Fibroblast of pulmonary artery (primary cell): ENCODE measurements at places on chromosomes 3 and 15.

DNA sequence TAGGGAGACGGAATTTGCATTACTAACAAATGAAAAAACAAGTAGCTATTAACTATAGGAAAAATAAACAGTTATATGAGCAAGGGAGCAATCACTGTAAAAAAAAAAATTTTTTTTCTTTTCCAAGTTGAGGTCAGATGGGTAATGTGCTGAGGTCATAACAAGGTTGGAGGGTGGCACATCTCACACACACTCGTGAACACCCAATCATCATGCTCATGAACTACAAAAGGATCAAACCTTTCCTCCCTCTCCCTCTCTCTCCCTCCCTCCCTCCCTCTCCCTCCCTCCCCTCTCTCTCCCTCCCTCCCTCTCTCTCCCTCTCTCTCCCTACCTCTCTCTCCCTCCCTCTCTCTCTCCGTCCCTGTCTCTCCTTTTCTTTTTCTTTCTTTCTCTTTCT, 97.9 kb upstream of the CGNL1 start:
- DNase-seq, result no peak

- DNase-seq, result no peak
Observed at GRCh38 chr3:112388972-112389371, 56.0 kb downstream of the CD200 start.

- DNase-seq, result no peak
Observed at GRCh38 chr15:90449206-90449735, 61.2 kb downstream of the IQGAP1 start.

GRCh38 chr3:25027650-25028049, 400.4 kb upstream of the RARB start:
- DNase-seq, result no peak

DNA sequence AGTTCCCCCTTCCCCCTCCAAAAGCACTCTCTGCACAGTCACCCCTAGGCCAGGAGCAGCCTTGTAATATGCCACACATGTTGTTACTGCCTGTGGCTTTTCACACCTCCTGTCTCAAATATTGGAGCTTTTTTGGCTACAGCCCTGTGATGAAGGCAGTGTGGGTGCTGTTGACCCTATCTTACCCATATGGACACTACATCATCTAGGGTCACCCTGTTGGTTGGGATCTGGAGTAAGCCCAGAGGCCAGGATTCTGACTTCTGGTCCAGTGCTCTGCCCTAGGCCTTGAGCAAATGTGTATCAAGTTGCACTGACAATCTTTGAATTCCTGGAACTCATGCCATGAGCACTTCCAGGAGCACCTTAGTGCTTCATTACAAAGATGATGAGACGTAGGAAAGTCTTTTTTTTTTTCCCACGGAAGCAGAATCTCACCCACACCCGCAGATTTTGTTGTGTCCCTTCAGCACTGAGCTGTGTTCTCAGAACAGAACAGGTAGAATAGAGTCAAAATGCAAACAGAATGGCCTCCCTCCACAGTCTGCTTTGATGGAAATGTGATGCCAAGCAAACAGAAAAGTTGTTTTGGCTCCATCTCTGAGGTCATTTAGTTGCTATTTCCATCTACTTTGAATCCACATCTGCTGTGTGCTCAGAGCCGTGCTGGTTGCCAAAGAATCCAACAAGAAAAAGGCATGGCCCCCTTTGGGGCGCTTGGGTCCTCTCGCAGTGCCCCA, 49.6 kb downstream of the SMAD3 start:
- DNase-seq, result no peak

- DNase-seq, result peak; percentile 78
Observed at GRCh38 chr15:43769584-43770228, 7.1 kb downstream of the ELL3 start.

GRCh38 chr3:20930034-20930433, 744.0 kb upstream of the SGO1 start:
- peak; percentile 32 for DNase-seq

DNA sequence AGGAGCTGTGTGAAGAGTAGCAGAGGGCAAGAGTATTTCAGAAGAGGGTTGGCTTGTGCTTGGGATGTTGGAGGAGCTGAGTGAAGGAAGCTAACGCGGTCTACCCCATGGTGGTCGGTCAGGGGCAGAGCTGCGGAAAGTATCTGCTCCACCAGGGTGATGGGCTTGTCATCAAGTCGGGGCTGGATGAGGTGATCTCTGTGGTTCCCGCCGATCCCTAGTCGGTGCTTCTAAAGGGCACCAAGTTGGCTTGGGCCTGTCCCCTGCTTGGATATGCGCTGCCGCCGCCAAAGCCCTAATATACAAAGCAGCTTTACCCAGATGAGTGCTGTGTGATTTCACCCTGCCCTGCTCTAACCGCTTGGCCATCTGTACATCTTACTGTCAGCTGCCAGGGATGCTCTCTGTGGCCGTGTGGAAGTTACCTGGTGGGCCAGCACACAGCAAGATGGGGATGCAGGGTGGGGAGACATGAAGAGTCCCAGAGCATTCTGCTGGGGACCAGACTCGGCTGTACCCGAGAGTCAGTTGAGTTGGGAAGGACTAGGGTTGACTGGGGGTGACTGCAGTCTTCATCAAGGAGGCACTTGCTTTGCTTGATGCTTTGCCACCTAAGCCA, 226.1 kb upstream of the BHLHE40 start:
- DNase-seq, result no peak

GRCh38 chr3:71646971-71647370, 63.4 kb upstream of the FOXP1 start:
- no peak for DNase-seq

GRCh38 chr3:31668242-31668641, 135.5 kb downstream of the STT3B start:
- DNase-seq, result no peak

DNA sequence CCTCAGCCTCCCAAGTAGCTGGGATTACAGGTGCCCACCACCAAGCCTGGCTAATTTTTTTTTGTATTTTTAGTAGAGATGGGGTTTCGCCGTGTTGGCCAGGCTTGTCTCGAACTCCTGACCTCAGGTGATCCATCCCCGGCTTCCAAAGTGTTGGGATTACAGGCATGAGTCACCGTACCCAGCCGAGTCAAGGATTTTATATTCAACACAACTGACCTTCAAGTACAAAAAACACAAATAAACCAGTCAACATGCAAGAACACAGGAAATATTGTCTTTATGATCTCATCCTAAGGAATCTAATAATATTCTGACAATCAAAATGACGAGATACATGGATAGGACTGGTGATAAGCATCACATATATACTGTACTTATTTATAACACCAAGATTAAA, 37.9 kb downstream of the TJP1 start:
- DNase-seq, result no peak

DNA sequence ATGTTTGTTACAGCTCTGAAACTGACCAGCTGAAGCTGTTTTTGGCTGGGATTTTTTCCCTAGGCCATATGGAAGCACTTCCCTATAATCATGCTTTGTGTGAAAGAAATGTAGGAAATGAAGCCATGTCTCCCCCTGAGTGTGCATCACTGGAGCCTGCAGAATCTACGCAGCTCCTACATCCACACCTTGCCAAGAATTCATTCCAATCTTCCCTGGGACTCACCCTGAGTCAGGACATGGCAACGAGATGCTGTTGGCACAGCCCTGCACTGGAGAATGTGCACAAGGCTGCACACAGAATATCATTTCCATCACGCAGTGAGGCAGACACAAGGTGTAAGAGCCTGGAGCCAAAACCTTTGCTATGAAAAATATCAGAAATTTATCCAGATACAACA, 189.5 kb downstream of the ADAMTSL3 start:
- DNase-seq, result peak; percentile 92

GRCh38 chr15:57393061-57393460, 16.8 kb downstream of the CGNL1 start:
- no peak for DNase-seq

DNA sequence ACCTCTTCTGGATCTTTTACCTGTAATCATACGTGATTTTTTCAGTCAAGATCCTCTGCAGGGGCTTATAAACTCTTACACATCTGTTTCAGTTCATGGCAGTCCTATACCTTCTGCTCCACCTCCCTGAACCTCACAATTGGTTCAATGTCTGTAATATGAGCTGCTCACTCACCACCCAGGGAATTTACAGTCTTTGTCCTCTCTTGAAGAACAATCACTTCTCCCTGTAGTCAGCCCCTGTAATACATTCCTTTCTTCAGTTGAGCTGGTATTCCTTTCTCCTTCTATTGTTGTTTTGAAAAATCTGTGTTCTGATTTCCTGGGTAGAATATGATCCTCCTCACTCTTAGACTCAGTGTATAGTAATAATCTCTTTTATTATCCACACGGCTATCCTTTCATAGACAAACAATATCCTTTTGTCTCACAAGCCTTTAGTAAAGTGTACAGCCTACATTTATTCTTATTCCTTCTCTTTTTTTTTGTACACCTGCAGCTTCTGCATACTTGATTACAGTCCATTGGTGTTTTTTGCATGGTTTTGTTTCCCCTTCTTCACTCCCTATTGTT, 101.8 kb downstream of the NECTIN3 start:
- peak; percentile 35 for DNase-seq

- DNase-seq, result no peak
Observed at GRCh38 chr3:74080056-74080461, 455.3 kb upstream of the PDZRN3 start.

DNA sequence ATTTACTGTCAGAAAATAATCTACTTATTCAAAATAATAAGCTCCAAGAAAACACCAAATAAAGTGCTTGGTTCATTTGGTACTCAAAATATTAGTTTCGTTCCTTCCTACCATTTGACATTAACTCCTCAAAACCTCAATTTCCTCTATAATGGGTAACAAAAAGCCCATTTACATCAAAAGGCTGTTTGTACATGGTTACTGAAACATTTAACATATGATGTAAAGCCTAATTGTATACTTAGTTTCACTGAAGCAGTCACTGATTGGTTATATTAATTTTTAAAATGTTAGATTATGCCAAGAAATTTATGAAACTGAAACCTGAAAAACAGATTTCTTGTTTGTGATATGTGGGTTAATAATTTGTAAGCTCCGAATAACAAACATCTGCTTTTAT, 14.7 kb downstream of the XRN1 start:
- no peak for DNase-seq

DNA sequence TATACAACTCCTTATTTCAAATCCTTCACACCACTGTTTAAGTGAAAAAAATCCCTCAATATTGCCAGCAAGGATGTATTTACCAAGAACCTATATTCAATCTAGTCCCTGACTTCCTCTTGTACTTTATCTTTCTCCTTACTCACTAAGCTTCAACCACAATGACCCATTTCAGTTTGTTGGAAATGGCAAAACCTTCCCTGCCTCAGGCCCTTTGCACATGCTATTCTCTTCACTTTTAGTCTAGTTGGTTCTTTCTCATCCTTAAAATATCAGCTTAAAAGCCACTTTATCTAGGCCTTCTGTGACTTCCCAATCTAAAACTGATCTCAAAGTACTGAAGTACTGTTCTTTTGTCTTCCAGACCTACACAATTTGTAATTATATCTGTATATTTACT, 81.3 kb upstream of the ACTC1 start:
- no peak for DNase-seq

GRCh38 chr3:105157067-105157765, 209.5 kb upstream of the ALCAM start:
- DNase-seq, result no peak

DNA sequence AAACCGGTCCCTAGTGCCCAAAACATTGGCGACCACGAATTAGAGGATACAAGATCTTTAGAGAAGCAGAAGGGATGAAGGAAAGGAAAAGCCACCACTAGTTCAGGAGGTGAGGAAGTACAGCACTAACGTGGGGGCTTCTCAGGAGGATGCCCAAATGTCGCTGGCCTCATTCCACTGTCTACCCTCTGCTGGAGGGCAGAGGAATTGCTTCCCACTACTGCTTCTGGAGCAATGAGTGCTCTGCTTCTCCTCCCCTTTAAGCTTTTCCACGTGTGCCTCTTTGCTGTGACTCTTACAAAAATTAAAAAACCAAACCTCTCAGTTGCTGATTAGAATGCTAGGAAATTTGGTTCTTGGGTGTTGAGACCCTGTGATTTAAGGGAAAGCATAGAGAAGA, 281.3 kb downstream of the CLSTN2 start:
- DNase-seq, result no peak

- no peak for DNase-seq
Observed at GRCh38 chr15:39888809-39889208, 31.3 kb downstream of the GPR176 start.
